NK-92 treated with Interleukin-12 subunit alpha and Interleukin-12 subunit beta, amount 100 ng/mL, for 24 hours (cell line): ENCODE measurements at places on chromosomes 1 and 21.

DNA sequence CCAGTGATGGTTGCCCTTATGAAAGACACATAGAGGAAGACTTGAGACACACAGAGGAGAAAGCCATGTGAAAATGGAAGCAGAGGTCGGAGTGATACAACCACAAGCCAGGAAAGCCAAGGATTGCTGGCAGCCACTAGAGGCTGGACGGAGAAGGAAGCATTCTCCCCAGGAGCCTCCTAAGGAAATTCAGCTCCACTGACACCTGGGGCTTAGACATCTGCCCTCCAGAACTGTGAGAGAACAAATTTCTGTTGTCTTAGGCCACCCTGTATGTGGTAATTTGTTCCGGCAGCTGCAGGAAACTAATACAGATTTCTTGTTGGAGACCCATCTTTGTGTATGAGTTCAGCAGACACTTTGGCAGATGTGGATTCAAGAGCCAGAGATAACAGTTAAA, 126.9 kb upstream of the ATP1A1 start:
- DNase-seq, result no peak

- no peak for DNase-seq
Measured at GRCh38 chr21:38148046-38148445, 108.7 kb upstream of the KCNJ15 start.

GRCh38 chr1:81391125-81391828, 409.5 kb upstream of the ADGRL2 start:
- no peak for DNase-seq

DNA sequence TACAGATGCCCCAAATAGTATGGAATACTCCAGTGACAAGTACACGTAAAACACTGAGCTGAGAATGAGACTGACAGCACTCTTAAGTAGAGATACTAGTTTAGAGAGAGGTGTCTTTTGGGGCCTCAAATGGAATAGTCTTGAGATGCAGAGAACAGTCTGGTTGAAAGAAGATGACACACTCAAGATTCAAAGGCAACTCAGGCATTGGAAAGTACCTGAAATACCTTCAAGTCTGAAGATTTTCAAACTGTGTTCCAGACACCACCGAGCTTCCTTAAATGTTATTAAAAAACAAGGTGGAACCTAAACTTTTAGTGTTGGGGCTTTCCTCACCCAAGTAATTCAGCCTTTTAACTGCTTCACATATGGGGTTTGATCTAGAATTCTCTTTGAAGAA, 437.7 kb downstream of the OMA1 start:
- DNase-seq, result no peak

- DNase-seq, result peak; percentile 85
Measured at GRCh38 chr1:228464487-228464983, 22.6 kb upstream of the RNF187 start.

- DNase-seq, result no peak
Measured at GRCh38 chr1:87513255-87513654, 184.6 kb downstream of the LMO4 start.

DNA sequence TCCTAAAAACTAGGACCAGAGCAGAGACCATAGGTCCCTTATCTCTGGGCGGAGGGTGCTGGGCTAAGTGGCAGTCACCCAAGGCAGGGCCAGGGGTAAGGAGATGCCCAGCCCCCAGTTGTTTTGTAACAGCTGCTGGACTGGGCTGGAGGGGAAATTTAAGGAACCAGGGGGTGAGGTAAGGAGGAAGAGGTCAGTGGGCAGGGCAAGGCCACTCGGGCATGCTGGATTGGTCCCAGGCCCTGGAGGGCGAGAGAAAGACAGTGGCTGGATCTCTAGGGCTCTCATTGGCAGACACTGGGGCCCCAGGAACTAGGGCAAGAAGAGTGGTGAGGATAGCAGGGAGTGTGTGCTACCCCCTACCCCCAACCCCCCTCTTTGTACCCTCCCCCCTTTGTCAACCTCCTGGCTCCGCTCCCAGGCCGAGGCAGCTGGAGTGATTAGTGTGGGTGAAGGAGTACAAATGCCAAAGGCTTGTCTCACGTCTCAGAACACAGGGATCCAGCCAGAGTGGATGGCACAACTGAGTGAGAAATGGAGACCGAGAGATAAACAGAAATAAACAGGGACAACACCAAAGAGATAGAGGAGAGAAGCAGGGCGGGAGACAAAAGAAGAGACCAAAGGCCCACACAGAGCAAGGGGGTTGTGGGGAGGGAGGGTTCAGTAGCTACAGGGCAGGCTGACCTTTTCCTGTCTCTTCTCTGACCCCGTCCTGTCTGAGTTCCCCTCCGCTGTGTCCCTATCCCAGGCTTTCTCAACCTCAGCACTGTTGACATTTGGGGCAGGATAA, 20.5 kb upstream of the THRAP3 start:
- DNase-seq, result no peak

- DNase-seq, result no peak
Measured at GRCh38 chr21:16418642-16419041, 688.9 kb downstream of the USP25 start.

- DNase-seq, result no peak
Measured at GRCh38 chr1:36707221-36707620, 224.5 kb upstream of the CSF3R start.

GRCh38 chr1:195769461-195769860, 838.8 kb downstream of the KCNT2 start:
- no peak for DNase-seq

GRCh38 chr1:203746281-203746680, 18.7 kb upstream of the LAX1 start:
- no peak for DNase-seq

GRCh38 chr1:182890927-182891610, 51.9 kb downstream of the DHX9 start:
- DNase-seq, result no peak

DNA sequence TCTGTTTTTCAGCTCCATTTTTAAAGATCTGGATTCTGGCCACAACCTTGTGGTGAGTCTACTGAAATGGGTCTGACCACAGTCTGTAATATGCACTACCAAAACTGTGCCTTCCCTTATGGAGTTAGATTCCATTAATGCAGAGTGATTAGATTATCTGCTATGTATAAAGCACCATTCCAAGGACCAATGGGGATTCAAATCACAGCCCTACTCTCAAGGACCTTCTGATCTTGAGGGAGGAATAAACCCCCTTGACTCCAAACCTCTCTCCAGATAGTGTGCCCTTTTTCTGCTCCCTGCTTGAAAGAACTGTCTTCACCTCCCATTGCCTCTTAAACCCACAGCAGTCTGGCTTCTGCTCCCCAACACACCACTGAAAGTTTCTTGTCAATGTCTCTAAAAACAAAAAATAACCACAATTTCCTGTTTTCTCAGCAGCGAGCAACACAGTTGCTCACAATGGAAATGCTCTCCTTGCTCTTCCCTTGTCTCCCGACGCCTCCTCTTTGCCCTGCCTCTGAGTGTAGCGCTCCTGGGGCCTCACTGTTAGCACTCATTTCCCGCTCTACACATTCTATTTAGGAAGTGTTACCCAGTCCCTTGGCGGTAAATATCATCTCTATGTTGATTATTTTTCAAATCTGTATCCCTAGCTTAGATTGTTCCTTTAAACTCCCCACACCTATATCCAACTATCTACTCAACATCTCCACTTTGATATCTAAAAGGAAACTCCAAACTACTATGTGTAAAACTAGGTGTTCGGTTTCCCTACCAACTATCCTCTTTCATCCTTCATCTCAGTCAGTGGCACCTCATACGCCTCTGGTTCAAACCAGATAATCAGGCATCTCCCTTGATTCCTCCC, 13.6 kb downstream of the PCNX2 start:
- DNase-seq, result peak; percentile 22

- no peak for DNase-seq
Measured at GRCh38 chr1:53592521-53592982, 133.4 kb downstream of the DMRTB1 start.

DNA sequence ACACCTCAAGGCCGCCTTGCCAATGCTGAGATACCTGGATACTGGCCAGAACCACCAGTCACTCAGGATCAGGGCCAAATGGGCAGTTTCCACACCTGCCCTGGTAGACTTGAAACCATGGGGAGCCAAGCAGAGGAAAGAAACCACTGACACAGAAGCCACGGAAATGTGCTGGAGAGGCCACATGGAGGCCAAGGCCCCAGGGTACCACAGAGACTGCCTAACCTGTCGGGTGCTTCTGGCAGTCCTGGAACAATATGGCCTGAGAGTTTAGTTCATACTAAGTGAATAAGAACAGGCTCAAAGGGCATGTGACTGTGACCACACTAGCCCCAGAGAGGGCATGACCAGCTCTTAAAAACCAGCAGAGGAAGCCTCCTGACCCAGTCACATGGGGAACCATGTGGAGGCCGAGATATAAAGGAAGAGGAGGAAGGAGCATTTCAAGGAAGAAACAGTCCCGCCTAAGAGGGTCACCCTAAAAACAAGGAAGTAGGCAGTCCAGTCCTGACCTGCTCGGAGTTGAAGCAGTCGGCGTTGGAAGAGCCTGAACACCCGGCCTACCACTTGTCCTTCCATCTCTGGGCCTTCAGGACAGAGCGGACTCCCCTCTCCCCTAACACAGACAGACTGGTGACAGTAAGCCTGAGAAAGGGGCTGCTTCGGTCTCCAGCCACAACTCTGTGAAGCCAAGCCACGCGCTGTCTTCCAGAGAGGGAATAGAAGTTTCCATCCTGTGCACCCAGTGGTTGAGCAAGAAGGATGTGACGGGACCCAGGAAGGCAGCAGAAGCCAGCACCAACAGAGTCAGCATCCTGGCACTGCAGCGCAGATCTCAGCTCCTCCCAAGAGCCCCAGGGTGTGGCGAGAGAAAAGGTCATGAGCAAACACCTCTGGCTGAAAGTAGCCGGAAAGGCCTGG, at the start of gene DENND2D:
TSS of gene DENND2D (minus strand) at position 766 of the 921 bp plus-strand sequence. CDS start at position 579, 187 bp downstream.
- peak; percentile 66 for DNase-seq

DNA sequence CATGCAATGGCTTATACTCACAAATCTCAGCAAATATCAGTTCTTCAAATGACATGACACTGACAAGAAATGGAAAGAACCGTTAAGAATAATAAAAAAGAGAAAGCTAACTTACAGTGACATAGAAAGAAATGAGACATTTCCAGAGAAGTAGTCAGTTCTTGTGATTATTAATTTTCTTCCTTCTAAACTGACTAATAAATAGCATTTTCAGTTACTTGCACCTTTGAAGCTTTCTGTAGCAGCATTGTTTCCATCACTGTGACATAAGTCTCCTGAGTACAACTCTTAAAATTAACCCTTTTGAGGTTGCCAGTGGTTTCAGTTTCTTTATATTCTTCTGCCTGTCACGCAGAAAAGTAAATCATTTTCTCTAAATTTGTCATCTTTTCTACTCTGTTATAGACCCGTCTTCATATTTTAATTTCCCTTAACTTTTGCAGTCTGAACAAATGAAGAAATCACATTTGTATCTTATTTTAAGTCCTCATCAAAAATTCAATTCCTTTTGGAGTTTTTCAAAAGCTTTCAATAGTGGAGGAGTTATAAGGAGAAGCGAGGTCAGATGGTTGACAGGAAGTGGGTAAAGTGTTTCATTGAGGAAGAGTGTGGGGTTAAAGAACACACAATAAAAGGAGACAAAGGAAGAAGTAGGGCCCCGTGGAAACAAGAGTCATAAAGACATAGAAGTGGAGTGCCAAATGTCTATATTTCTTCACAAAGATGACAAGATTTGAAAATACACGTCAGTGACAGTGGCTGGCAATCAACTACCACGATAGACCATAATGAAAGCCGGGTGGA, 57.9 kb upstream of the S1PR1 start:
- no peak for DNase-seq

- no peak for DNase-seq
Measured at GRCh38 chr1:182338806-182339370, 52.7 kb downstream of the GLUL start.
